Activated CD8-positive, alpha-beta memory T cell treated with anti-CD3 and anti-CD28 coated beads for 36 hours (primary cell): ENCODE measurements at places on chromosomes 5 and 9. TPM values are rescaled to one million over a fixed set of nuclear protein-coding genes. Genes with fewer than 3 reads are reported as not detected.

Gene PRSS3
- total RNA-seq, result 1.3 TPM

Gene GAS1
- 0.34 TPM for total RNA-seq

Gene NUDT12
- 1.2 TPM for total RNA-seq

Gene LCN12
- total RNA-seq, result 0.73 TPM

Gene PCDHB4
- total RNA-seq, result not detected

Gene PLCXD3
- total RNA-seq, result not detected

Gene PCDHGB2
- 0.23 TPM for total RNA-seq

Gene HAND1
- total RNA-seq, result not detected

Gene PLPP7
- 0.15 TPM for total RNA-seq

Gene LIFR
- total RNA-seq, result not detected
